LHCN-M2 (cell line): ENCODE measurements at places on chromosomes 2 and 18. TPM values are rescaled to one million over a fixed set of nuclear protein-coding genes. Genes with fewer than 3 reads are reported as not detected.

SEPTIN10 gene
- total RNA-seq: 75.1 and 77.4 TPM in 2 replicates

LRATD1 gene
- total RNA-seq: 0.26 and 0.57 TPM in 2 replicates

CFAP210 gene
- not detected in 2 replicates for total RNA-seq

GKN1 gene
- total RNA-seq: not detected in 2 replicates

PLCL1 gene
- 0.06 TPM in 1 of 2 replicates, not detected in the other for total RNA-seq

CTDSP1 gene
- total RNA-seq: 69.7 and 74.1 TPM in 2 replicates

UGT1A4 gene
- not detected in 2 replicates for total RNA-seq

CDK15 gene
- total RNA-seq: 45.2 and 47.9 TPM in 2 replicates

ARHGAP28 gene
- 6.2 and 15.5 TPM in 2 replicates for total RNA-seq

DNA sequence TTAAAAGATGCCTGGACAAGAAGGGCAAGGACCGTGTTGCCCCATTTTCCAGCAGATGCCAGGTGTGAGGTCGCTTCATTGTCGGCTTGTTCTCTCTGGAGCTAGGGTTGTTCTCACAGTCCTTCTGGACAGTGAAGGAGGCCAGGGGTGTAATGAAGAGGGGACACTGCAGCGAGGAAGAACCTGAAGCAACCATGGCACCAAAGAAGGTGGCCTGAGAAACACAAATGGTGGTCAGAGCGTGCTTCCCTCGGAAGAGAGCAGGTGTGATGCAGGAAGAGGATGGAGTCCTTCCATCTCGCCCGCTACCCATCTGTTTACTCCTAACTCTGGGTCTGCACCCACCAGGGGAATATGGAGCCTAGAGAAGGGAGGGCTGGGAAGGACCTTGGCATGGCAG is 50.3 kb upstream of the TWIST2 start:
- DNase-seq: no peak

- DNase-seq: no peak
These were observed 336.0 kb downstream of the CCDC85A start for GRCh38 chr2:56519806-56520205.

GRCh38 chr2:137937246-137937645 is 27.0 kb upstream of the HNMT start:
- no peak for DNase-seq

- DNase-seq: peak; percentile 53
These were observed 185.9 kb upstream of the CCDC150 start for GRCh38 chr2:196453613-196454047.

DNA sequence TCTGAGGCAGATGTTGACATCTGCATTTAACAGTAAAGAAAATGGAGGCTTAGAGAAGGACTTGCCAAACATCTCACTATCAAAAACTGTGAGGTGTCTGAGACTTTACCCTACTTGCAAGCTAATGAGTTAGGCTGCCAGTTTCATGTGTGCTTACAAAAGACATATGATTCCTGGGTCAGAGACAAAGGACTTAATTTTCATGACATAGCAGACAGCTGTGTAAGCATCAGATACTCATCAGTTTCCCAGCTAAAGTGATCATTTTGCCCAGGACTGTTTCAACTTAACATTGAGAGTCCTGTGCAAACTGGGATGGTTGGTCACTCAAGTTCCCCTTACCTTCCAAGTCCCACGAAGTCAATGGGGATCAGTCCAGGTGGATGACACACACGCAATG is 18.9 kb upstream of the DAPL1 start:
- peak; percentile 78 for DNase-seq

- DNase-seq: no peak
These were observed 7.7 kb upstream of the SULT1C4 start for GRCh38 chr2:108370080-108370479.

DNA sequence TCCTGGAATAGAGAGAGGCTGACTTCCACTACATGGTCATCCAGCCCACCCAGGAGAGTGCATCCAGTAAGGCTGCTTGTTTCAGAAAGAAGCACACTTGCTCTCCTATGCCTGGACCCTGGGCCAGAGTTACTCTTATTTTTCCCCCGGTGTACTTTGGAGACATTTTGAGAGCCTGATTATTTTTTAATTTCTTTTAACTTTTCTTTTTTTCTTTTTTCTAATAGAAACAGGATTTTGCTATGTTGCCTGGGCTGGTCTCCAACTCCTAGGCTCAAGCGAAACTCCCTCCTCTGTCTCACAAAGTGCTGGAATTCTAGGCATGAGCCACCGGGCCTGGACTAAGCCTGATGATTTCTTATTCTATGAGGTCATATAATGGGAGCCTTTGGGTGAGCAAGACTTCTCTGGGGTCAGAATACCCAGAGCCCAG is 62.2 kb downstream of the RPL37A start:
- no peak for DNase-seq

- peak; percentile 4 for DNase-seq
These were observed 305.0 kb upstream of the ID2 start for GRCh38 chr2:8376603-8377410.

GRCh38 chr2:152718909-152719645 is 657 bp downstream of the ARL6IP6 start:
- DNase-seq: peak; percentile 71

DNA sequence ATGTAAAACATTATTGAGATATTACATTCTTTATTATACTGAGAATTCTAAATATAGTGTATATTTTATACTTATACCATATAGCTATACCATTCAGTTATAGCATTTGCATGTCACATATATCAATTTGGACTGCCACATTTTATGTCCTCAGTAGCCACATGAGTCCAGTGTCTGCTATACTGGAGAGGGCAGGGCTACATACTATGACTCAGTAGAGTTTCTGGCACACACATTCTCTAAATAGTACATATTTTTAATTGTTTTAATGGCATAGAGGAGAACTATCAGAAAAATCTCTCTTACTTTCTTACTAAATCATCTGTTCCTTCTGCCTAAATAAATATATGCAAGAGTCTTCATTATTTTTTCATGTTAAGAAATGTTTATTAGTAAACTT is 55.4 kb upstream of the COL5A2 start:
- peak; percentile 47 for DNase-seq

GRCh38 chr2:212904646-212905045 is 246.8 kb downstream of the IKZF2 start:
- DNase-seq: no peak

- DNase-seq: no peak
These were observed 1492.9 kb upstream of the CELF4 start for GRCh38 chr18:39058386-39059000.

DNA sequence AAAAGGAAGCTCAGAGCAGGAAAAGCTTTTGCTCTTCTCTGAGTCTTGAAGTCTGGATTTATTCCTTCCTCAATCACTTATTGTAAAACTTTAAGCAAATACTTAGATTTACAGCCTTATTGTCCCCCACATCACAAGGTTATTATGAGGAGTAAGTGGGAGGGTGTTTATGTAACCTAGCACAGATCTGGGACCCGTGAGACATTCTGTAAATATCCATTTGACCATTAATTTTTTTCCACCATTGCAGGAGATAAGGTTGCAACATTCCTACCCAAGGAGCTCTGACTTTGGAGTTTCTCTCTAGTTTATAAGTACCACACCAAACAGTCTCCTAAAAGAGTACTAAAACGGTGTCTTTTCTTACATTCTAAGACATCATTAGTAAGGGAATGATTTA is 52.1 kb upstream of the CTIF start:
- peak; percentile 27 for DNase-seq

DNA sequence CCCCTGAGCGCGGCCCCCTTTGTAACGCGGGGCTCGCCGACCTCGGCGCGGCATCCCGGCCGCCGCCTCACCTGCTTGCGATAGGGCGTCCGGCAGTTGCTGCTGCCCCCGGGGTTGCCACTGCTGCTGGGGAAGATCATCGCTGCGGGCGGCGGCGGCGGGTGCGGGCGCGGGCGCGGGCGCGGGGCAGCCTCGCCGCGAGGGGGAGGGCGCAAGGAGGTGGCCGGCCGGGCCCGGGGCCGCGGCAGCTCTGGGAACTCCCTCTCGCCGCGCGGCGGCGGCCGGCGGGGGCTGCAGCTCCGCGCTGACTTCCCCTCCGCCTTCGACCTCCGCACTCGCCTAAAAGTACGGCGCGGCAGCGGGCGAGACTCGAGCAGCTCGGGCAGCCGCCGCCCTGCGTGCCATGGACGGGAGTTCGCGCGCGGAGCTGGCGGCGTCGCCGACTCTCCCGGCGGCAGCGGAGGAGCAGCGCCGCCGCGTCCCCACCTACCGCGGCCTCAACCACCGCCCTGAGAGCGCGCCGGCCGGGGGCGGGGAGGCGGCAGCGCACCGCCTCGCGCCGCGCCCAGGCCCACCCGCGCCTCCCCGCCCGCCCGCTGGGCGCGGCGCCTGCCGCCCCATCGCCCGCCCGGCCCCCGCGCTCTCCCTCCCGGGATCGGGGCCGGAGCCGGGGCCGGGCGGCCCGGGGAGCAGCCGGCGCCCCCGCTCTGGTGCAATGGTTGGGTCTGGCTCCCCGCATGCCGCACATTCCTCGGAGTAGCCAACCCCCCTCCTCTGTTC is 86.0 kb downstream of the RBMS1 start:
- peak; percentile 58 for DNase-seq

GRCh38 chr18:50636366-50637057 is 76.6 kb downstream of the MAPK4 start:
- no peak for DNase-seq

DNA sequence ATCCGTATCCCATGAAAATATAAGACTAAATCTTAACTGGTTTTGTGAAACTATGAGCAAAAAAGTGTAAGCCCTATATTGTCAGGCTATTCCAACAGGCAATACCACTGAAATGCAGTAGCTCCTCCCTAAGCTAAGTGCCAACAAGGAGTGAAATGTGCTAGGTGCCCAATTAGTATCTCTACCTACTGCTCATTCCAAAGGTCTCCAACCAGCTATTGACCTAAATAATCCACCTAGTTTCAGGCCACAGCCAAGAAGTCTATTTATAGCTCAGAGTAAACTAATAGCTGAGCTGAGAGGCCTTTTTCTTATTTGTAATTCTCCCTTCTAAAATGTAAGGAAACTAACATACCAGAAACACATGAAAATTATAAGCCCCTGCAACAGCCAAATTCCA is 482.2 kb downstream of the DCC start:
- DNase-seq: no peak

GRCh38 chr18:421247-422155 is 79.0 kb downstream of the COLEC12 start:
- DNase-seq: peak; percentile 47

GRCh38 chr2:226904592-226904991 is 68.7 kb downstream of the RHBDD1 start:
- DNase-seq: no peak

DNA sequence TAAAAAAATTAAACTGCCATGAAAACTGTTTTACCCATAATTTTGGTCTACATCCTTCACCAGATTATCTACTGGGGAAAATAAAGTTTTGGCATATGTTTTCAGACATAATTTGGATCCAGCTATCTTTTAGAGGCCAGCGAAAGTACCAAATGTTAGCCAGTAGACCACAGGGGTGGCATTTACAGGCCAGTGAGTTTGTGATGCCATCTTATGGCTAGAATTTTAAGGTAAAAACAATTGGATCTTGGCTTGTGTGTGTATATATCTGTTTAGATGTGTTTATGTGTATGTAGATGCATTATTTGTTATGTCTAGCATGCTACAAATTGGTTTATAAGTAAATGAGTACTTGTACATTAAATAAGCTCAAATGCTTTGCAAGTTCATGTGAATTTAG is 322.6 kb downstream of the ASXL3 start:
- DNase-seq: no peak

- no peak for DNase-seq
These were observed 202.2 kb downstream of the RNF152 start for GRCh38 chr18:61690418-61691138.

DNA sequence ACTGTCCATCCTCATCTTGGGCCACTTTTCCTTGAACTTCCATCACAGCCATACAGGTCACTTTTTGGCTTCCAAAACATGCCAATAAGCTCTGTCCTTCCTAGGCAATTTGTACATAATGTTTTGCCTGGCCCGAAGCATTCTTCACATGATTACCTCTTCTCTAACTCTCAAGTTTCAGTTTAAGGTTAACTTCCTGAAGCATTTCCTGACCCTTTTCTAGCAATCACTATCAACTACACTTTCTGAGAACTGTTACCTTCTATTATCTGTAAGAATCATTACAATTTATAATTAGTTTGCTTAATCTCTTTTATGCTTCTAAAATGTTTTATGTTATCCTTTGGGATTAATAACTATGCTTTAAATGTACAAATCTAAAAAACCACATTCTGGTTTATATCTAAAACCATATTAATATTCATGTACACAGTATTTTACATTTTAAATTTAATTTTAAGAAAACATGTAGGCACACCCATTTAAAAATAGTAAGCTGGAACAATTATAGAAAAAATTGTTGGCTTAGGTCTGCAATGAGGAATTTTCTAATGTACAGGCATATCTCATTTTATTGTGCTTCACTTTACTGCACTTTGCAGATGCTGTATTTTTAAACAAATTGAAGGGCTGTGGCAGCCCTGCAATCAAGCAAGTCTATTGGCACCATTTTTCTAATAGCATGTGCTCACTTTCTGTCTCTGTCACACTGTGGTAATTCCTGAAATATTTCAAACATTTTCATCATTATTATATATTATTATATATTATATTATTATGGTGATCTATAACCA is 76.4 kb downstream of the C2orf74 start:
- DNase-seq: no peak

- DNase-seq: no peak
These were observed at the start of gene LDLRAD4 for GRCh38 chr18:13218368-13218991. LDLRAD4 (plus strand) TSS chr18:13218760.

GRCh38 chr2:29881089-29881730 is 40.2 kb downstream of the ALK start:
- no peak for DNase-seq

GRCh38 chr2:113158884-113159553 is 14.8 kb upstream of the PSD4 start:
- DNase-seq: no peak

GRCh38 chr18:21678859-21679258 is 25.7 kb downstream of the ABHD3 start:
- DNase-seq: no peak

- DNase-seq: no peak
These were observed 2.6 kb upstream of the RNU2-63P start for GRCh38 chr2:88018909-88019308.
